CD4-positive, alpha-beta T cell treated with Interleukin-12 subunit alpha and Interleukin-12 subunit beta, for 1 hour (primary cell): ENCODE measurements at places on chromosomes 3 and 15.

GRCh38 chr15:101458158-101458900 lies 31.2 kb downstream of the PCSK6 start:
- no peak for DNase-seq

- DNase-seq = no peak
These were observed 3.2 kb downstream of the LRRFIP2 start for GRCh38 chr3:37171144-37171543.

DNA sequence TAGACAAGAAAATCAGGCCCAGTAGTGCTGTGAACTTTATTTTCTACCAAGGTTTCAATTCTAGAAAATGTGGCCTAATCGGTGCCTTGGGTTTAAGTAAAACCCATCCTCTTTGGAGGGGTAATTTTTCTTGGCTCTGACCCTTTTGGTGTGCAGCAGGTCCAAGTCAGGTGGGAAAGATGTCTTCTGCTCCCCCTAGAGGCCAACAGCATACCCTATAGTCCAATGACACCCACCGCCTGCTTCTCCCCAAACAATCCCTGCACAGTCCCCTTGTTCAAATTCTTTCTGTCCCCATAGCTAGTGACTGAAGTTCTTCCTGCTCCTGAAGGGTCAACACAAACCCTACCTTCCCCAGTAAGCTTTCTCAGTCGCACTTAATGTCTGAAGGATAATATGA lies 261.8 kb upstream of the GOLGA6L4 start:
- DNase-seq = no peak

DNA sequence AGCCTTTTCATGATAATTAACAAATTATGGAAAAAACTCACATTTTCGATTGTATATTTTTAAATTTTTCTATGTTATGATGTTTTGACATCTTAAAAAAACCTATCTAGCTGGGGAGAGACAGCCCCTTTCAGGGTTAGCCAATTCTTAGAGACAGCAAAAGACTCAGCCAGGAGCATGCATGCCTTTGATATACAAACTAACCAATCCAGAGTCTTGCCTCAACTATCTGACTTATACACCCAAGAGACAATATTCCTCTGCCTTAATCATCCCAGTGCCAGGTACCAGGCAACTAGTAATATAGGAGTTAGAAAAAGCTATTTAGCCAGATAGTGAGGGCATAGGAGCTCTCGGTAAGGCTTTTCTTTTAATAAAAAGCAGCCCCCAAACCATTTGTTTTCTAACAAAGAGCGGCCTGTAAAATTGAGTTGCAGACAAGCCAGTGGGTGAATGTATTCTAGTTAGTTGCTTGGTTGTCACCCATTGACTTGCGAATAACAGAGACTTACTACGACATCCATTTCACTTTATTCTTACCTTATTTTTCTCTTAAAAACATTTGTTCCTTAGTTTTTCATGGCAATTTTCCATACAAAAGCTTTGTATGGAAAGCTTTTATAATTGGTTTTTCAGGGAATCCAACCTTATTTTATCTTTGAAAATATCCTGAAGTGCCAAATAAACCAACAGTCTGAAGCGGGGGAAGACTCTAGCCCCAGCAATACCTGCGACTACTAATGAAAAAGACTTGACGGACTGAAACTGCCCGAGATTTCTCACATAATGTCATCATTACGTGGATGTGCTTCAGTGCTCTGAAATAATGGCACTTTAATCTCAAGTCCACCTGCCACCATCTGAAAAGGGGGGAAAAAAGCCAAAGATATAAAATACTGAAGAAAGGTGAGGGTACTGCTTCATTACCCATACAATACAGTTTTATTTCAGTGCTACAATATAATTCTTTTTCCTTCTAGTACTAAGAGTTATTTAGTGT lies 64.6 kb upstream of the ATP2C1 start:
- DNase-seq = no peak

GRCh38 chr3:7630925-7631324 lies 770.0 kb downstream of the GRM7 start:
- no peak for DNase-seq

DNA sequence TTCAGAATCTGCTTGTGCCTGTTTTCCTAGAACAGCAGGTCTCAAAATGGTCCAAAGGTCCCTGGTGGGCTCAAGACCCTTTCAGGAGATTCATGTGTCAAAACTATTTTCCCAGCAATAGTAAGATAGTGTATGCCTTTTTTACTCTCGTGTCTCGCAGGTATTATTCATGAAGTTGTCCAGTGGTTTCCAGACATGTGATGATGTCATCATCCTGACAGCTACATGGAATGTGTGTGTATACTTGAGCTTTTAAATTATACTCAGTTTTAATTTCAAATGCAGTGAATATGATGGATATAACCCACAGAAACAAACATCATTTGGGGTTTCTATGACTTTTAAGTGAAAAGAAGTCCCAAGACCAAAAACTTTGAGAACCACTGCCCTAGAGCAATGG lies 288.6 kb downstream of the NTRK3 start:
- DNase-seq = no peak

- DNase-seq = no peak
These were observed 22.4 kb upstream of the IL16 start for GRCh38 chr15:81174125-81174791.

- no peak for DNase-seq
These were observed 35.4 kb upstream of the SPRED1 start for GRCh38 chr15:38217191-38217595.

DNA sequence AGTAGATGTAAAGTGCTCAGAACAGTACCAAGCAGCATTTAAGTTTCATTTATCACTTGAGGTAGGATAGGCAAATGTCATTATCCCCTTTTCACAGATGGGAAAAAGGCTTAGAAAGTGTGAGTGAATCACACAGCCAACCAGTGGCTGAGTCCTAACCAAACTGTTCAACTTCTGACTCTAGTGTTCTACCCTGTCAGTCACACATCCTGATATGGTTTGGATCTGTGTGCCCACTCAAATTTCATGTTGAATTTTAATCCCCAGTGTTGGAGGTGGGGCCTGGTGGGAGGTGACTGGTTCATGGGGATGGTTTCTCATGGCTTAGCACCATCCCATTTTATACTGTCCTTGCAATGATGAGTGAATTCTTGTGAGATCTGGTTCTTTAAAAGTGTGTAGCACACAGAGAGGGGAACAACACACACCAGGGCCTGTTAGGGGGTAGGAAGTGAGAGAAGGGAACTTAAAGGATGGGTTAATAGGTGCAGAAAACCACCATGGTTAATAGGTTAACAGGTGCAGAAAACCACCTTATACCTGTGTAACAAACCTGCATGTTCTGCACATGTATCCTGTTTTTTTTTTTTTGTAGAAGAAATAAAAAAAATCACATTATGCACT lies 304.7 kb downstream of the SUCLG2 start:
- no peak for DNase-seq

DNA sequence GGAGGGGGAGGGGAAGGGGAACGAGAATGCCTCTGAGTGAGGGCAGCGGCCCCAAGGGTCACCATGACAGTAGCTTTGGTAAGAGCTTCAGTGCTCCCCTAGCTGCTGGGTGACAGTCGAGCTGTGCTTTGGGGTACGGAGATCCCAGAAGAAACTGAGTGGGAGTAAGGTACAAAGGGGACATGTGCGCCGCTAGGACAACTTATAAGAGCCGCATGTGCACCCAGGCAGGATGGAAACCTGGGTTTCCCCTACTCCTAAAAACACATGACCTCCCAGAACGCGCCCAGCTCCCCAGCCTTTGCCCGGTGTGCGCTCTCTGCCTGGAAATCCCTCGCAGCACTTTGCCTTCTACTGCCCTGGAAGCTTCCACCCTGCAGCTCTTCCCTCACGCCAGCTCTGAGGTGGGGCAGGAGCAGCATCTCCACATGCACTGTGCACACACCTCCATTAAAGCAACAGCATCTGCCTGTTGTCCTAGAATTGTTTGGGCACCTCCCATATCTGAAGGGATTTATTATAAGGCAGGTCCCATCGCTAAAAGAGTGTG lies 232.2 kb downstream of the ADAMTS17 start:
- DNase-seq = no peak

- no peak for DNase-seq
These were observed 61.9 kb downstream of the SMAD3 start for GRCh38 chr15:67127331-67127664.

- no peak for DNase-seq
These were observed 33.0 kb upstream of the ABHD17C start for GRCh38 chr15:80662129-80662528.

DNA sequence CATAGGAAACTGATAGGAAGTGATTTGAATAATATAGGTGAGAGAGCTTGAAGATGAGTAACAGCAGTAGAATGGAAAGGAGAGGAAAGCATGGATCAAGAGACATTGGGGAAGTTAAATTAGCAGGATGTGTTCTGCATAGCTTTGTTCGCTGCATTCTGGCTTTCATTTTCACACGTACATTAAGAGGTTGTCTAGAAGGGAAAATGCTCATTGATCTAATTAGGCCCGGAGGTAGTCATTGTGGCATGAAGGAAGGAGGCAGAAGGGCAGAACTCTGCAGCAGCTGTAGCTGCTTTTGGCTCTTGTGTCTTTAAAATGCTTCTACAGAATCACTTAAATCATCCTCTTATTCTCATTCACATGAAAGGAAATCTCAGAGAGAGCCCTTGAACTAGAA lies 40.3 kb downstream of the KCNAB1 start:
- DNase-seq = peak; percentile 21

- DNase-seq = no peak
These were observed 4.5 kb upstream of the MNS1 start for GRCh38 chr15:56469483-56469882.

DNA sequence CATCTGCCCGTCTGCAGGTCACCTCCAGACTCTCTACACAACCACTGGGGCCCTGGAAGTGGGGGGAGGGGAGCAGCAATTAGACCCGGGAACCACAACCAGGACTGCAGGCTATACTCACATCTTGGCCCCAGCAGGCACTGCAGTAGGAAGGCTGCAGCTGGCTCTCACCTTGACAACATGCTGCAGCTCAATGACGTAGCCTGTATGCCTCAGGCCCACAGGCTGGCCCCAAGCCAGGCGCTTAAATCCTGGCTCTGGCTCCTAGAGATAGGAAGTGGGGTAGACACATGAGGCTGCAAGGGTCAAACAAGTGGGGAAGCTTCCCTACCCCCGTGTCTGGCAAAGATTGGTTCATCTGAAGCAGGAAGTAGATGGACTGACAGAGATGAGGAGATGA lies 4.6 kb upstream of the QRICH1 start:
- DNase-seq = no peak
